ENCODE measurements at places on chromosomes 2 and 18.

GRCh38 chr2:37587817-37588216, 83.6 kb downstream of the CDC42EP3 start:
- DNase-seq: no peak

DNA sequence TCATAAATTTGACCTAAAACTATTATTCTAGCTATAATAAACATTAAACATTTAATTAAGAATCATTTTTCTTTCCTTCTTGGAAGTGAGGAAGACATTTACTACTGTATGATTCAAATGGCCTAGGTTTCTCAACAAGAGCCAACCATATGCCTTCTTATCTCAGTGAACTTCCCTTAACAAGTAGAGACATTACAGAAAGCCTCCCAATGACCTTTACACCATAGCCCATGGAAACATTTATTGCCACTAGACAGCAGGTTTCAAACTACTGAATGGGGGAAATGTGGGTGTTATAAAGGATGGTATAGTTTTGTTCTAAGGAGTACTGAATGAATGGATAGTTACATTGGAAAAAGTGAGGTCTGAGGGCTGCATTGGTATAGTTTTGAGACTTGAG, 349.4 kb upstream of the SPRED2 start:
- no peak for DNase-seq

- DNase-seq: no peak
These were observed 104.4 kb downstream of the TANC1 start for GRCh38 chr2:159072795-159073194.

DNA sequence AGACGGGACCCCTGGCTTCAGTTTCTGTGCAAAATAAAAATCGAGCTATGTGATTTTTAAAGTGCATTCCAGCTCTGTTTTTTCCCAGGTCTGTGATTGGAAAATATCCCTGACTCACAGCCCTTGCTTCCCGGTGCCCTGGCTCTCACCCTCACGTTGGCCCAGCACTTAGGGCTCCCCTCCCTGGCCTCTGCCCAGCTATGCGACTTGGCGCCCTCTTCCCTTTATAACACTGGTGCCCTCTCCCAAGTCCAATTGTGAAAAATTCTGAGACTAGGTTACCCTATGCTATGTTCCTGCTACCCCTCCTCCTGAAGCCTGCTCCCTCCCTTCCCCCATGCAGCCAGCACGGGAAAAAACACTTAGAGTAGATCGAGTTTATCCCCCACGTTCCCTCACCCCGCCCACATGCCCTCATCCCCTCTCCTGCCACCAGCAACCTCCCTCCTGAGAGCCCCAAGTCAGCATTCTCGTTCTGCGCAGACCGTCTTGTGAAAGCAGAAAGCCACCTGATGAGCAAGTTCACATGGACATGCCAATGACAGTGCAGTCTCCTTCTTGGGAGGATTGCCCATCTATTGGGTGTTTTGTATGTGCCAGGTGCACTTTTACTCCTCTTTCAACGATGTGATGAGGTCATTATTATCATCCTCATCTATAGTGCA, 228.8 kb downstream of the VAPA start:
- no peak for DNase-seq

- DNase-seq: no peak
These were observed 25.2 kb downstream of the RTN4 start for GRCh38 chr2:55025082-55025481.
